ENCODE measurements at places on chromosomes 11 and 22.

DNA sequence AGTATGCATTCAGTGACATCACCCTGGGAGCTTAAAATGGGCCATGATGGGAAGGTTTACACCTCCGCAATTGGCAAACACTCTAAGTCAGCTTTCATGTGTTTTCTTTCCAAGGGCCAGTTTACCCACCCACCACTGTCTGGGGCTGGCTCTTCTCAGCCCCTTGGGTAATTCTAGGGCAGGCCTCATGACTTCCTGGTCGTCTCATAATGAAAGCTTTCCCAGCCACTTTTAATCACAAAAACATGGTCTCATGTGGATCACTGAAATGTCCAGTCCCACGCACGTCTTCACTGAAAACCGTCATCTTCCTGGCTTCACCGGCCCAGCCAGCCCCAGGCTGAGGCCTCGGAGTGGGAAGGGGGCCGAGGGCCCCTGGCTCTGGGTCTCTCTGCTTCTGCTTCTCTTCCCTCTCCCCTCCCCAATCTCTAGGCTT is 58.5 kb upstream of the ANO1 start:
- no peak for DNase-seq

GRCh38 chr11:85947431-85948272 is 92.5 kb downstream of the CCDC83 start:
- no peak for DNase-seq

- no peak for DNase-seq
Observed at GRCh38 chr22:39363751-39364515, 14.1 kb downstream of the SYNGR1 start.

DNA sequence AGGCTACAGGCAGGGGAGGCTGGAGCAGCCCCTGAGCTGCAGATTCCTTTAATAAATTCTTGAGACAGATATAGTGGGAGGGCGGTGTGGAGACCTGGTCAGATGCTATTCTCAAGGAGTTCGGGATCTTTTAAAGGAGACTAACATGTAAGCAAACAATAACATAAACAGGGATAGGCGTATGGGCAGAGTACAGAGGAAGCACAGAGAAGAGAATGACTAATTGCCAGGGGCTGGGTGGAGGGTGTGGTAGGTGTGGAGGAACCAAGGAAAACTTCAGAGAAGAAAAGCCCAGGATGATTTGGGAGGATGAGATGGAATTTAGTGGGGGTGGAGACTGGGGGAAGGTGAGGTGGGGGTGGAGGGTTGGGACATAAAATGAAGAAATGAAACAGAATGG is 9.7 kb upstream of the HEPHL1 start:
- no peak for DNase-seq

DNA sequence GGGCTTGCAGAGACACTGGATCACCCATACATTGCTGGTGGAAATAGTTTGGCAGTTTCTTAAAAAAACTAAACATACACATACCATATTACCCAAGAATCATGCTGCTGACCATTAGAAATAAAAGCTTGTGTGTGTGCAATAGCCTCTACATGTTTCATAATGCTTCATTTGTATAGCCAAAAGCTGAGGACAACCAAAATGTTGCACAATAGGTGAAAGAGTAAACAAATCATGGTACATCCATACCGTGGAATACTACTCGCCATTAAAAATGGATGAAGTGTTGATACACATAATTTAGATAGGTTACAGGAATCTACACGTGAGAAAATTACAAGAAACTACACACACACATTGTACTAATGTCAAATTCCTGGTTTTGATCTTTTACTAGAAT is 6.5 kb downstream of the KBTBD3 start:
- DNase-seq, result no peak

DNA sequence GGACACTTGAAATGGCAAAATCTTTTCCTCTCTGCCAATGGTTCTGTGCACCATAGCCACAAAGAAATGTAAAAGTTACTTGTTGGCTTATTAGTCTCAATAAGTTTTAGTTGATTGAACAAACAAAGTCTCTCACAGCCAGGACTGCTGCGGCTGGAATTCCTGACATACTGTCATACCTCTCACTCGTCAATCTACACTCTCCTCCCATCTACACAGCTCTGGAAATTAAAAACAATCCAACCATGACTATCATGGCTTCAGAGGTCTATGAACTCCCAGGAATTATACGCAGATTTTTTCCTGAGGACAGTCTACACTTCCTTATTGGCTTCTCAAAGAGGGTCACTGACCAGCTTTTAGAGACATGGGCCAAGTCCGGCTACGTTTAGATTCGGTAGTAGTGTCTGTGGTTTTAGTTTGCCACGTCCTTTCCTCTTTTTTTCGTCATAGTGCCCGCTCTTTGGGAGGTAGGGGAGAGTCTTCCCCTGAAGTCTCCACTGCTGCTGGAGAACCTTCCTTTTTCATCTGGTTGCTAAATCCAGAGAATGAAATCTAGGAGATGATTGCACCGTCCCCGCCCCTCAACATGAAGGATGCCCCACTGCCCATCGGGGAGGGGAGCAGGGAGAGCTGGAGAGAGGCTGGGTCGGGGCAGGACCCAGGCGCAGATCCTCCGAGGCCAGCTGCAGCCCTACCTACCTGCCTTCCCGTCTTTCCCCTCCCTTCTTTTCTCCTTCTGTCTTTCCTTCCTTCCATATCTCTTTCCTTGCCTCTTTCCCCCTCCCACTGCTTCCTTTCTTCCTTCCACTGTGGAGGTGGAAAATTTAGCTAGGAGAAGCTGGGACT is 1.0 kb upstream of the PLEKHB1 start:
- no peak for DNase-seq

DNA sequence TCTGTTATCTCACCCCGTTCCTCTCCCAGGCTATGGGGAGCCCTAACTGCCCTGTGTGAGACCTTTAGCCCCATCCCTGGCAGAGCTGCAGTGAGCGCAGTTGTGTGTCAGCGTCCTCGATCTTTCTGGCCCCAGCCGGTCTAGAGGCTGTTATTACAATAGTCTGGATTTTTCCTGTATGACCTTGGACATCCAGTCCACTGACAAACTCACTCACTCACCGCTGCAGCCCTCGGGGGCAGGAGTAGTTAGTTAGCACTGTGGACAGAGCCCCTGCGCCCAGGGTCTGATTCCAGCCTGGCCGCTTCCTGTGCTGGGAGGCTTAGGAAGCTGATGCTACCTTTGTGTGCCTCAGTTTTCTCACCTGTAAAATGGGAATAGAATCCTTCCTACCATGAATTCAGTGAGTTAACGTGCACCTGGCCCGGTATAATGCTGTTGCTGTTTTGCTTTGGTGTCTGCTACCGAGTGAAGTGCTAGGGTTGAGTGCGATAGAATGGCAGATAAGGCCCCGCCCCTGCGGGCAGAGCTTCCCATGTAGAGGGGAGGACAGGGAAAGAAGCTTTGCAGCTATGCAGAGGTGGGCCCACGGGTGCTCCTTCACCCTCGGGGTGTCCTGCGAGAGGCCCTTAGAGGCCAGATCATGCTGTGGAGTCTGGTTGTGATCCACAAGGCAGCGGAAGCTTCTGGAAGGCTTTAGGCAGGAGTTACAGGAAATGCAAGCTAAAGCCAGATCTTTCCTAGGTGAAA is 3.0 kb downstream of the LRP5 start:
- DNase-seq, result no peak

GRCh38 chr11:70134490-70134889 is 56.4 kb downstream of the ANO1 start:
- no peak for DNase-seq

DNA sequence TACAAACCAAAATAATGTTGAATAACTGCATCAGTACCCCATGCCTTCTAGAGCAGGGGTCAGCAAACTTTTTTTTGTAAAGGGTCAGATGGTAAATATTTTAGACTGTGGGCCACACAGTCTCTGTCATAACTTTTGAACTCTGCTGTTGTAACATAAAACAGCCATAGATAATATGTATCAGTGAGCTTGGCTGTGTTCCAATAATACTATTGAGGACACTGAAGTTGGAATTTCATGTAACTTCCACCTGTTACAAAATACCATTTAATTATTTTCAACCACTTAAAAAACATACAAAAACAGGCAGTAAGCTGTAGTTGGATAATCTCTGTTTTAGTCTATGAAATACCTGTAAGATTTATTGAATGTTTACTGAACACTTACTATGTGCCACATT is 55.2 kb downstream of the PICALM start:
- no peak for DNase-seq

- no peak for DNase-seq
Observed at GRCh38 chr22:25452116-25452700, 112.3 kb upstream of the GRK3 start.
